Mesangial cell (primary cell): ENCODE measurements at places on chromosomes 4 and X. TPM values are rescaled to one million over a fixed set of nuclear protein-coding genes. Genes with fewer than 3 reads are reported as not detected.

Gene P2RY4
- total RNA-seq = 0.13 TPM in 1 of 2 replicates, not detected in the other

Gene NHSL2
- 2.0 and 2.8 TPM in 2 replicates for total RNA-seq

Gene APELA
- total RNA-seq = not detected in 2 replicates

Gene PRRG3
- not detected in 2 replicates for total RNA-seq

Gene FGF13
- total RNA-seq = 0.16 and 2.3 TPM in 2 replicates

Gene ADH1C
- total RNA-seq = not detected in 2 replicates

Gene CCDC120
- 3.1 and 10.0 TPM in 2 replicates for total RNA-seq

Gene HMGN5
- 0.25 and 0.65 TPM in 2 replicates for total RNA-seq

Gene PROM1
- total RNA-seq = 13.9 and 14.6 TPM in 2 replicates

Gene NOX1
- not detected in 2 replicates for total RNA-seq

Gene UGT8
- total RNA-seq = 7.2 and 9.9 TPM in 2 replicates

Gene IRS4
- total RNA-seq = under 0.01 TPM in 1 of 2 replicates, not detected in the other

Gene TDO2
- not detected in 2 replicates for total RNA-seq

Gene DMRTC1
- total RNA-seq = not detected in 2 replicates

Gene PI4K2B
- 7.9 and 20.0 TPM in 2 replicates for total RNA-seq

Gene PITX2
- 0.49 and 4.1 TPM in 2 replicates for total RNA-seq

Gene ADAMTS3
- 6.7 and 17.1 TPM in 2 replicates for total RNA-seq

Gene DAPP1
- total RNA-seq = under 0.01 TPM in 1 of 2 replicates, not detected in the other

Gene GLRA3
- under 0.01 TPM in 1 of 2 replicates, not detected in the other for total RNA-seq

Gene XAGE3
- not detected in 2 replicates for total RNA-seq

Gene ANAPC4
- total RNA-seq = 9.3 and 12.2 TPM in 2 replicates

Gene TLR6
- total RNA-seq = 0.25 and 0.49 TPM in 2 replicates

Gene UGT2B11
- not detected in 2 replicates for total RNA-seq

Gene NLGN4X
- 0.49 and 1.0 TPM in 2 replicates for total RNA-seq

Gene FAM193A
- total RNA-seq = 10.6 and 17.0 TPM in 2 replicates

Gene NMU
- total RNA-seq = 3.0 and 5.5 TPM in 2 replicates

Gene RHOXF2B
- not detected in 2 replicates for total RNA-seq

Gene RGN
- 1.1 and 2.7 TPM in 2 replicates for total RNA-seq

Gene TRMT10A
- total RNA-seq = 1.9 and 3.6 TPM in 2 replicates

Gene JCHAIN
- total RNA-seq = not detected in 2 replicates

Gene CNKSR2
- 1.3 and 2.3 TPM in 2 replicates for total RNA-seq

Gene SUPT20HL2
- not detected in 2 replicates for total RNA-seq

Gene EIF4E
- 36.1 and 95.7 TPM in 2 replicates for total RNA-seq

Gene SH3TC1
- total RNA-seq = 12.4 and 22.2 TPM in 2 replicates

Gene TEC
- total RNA-seq = 0.33 and 1.5 TPM in 2 replicates

Gene DGAT2L6
- not detected in 2 replicates for total RNA-seq

Gene NSD2
- total RNA-seq = 32.2 and 86.0 TPM in 2 replicates

Gene DCAF4L1
- total RNA-seq = not detected in 2 replicates

Gene WNK3
- total RNA-seq = 1.3 and 1.5 TPM in 2 replicates

Gene PDZD4
- total RNA-seq = under 0.01 and 0.13 TPM in 2 replicates

Gene FNIP2
- 12.9 and 55.8 TPM in 2 replicates for total RNA-seq

Gene FRMPD3
- under 0.01 and 0.16 TPM in 2 replicates for total RNA-seq
